Left ventricle myocardium superior (tissue), 1 donor: ENCODE measurements at places on chromosomes 13 and 19. TPM values are rescaled to one million over a fixed set of nuclear protein-coding genes. Genes with fewer than 3 reads are reported as not detected.

DCT gene
- total RNA-seq, result 0.12 TPM

NLRP7 gene
- total RNA-seq, result not detected

NLRP5 gene
- total RNA-seq, result not detected

DPF1 gene
- total RNA-seq, result 0.40 TPM

MRPS31 gene
- 33.7 TPM for total RNA-seq

ATCAY gene
- total RNA-seq, result not detected

KLK12 gene
- not detected for total RNA-seq

NLRP12 gene
- 0.22 TPM for total RNA-seq

DNA sequence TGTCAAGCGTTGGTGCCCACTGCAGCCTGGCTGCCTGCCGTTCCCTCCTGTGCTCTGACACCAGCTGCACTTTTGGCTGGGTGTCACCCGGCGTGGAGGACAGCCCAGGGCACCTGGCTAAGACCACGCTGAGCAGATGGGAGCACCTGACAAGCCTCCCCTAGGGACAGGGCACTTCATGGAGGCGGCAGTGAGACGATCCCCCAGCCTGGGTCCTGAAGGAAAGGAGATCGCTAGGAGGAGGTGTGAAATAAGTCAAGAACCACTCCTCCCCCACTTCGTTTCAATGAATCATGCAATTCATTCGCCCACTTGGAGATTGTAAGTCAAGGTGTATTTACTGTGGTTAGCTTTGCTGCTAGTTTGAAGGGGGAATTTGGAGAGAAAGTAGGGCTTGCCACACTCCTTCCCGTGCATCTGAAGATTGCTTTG lies 38.8 kb downstream of the VSTM2B start:
- DNase-seq, result peak; percentile 38

DNA sequence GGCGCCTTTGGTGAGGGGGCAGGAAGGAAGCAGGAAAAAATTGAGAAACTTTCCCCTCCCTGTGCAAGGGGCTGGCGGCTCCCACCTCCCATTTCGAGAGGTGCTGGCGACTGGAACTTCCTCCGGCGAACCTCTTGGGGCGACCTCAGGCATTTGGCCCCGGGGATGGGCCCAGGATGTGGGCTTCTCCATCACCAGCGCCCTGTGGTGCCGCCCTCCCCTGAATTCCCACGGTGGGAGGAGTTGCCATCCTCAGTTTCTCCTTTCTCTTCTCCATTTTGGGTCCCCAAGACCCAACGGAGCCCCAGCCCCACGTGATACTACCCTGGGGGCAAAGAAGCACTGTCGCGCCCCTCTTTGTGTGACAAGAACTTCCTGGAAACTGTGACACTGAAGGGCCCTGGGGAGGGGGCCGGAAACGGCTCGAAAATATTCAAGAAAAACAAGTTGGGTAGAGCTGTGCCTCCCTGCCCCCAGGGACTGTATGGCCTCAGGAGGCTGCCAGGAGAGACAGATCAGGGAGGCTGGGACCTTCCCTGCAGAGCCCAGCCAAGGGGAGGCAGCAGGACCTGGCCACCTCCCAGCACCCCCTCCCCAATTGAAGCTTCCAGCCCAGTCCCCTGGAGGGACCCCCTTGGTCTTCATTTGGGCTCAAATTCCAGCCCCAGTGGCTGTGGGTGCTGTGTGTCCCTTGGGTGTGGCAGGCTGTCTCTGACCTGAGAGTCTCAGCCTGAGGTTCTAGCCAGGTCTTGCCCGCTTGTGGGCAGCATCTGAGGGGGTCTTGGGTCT lies 16.2 kb upstream of the AP1M2 start:
- peak; percentile 49 for DNase-seq

GRCh38 chr19:39405958-39406655 lies 540 bp upstream of the ZFP36 start:
- DNase-seq, result no peak

DNA sequence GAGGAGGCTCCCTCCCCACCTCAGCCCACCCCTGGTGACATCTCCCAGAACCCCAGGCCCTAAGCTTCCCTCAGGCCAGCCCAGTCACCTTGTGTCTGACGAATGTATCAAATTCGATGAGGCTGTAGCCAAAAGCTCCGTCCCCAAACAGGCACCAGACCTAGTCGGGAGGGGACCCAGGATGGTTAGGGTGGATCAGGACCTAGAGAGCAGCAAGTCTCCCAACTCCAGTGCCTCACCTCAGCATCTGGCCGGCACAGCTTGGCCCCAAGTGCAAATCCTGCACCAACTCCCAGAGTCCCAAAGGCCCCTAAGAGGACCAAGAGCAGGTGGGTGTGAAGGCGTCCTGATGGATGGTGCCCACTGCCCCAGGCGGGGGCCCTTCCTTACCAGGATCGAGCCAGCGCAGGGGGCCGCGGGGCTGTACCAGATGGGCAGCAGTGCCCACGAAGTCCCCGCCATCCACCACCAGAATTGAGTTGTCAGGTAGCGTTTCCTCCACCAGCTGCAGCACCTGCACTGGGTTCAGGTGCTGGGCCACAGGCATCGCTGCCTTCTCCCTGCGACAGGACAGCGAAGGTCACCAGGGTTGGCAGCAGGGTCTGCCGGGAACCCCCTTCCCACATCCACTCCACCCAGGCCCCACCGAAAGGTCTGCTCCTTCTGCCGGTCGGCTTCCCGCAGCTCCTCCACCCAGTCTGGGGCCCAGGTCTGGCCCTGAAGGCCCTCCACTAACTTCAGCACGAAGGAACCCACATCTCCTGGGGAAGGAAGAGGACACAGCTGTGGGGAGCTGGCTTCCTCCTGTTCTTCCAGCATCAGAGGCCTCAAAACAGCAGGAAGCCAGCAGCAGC lies 8.8 kb downstream of the SYDE1 start:
- DNase-seq, result no peak

GRCh38 chr19:35612224-35612558 lies 344 bp upstream of the HAUS5 start:
- no peak for DNase-seq

GRCh38 chr19:4693471-4694121 lies 23.5 kb upstream of the MYDGF start:
- DNase-seq, result no peak

DNA sequence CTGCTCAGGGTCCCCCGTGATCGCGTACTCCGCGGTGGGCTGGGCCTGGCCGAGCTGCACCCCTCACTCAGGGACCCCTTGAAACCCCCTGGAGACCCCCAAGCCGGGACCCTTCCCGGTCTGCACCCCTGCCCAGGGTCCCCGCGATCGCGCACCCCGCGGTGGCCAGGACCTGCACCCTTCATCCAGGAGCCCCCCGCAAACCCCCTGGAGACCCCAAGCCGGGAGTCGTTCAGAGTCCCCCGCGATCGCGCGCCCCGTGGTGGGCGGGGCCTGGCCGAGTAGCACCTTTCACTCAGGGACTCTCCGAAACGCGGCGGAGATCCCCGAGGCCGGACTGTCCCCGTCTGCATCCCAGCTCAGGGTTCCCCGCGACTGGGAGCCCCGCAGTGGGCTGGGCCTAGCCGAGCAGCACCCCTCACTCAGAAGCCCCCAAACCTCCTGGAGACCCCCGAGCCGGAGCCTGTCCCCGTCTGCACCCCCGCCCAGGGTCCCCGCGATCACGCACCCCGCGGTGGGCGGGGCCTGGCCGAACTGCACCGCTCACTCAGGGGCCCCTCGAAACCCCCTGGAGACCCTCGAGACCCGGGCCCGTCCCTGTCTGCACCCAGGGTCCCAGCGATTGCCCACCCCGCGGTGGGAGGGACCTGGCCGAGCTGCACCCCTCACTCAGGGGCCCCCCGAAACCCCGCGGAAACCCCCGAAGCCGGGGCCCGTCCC lies 748 bp downstream of the LMNB2 start:
- DNase-seq, result peak; percentile 56

DNA sequence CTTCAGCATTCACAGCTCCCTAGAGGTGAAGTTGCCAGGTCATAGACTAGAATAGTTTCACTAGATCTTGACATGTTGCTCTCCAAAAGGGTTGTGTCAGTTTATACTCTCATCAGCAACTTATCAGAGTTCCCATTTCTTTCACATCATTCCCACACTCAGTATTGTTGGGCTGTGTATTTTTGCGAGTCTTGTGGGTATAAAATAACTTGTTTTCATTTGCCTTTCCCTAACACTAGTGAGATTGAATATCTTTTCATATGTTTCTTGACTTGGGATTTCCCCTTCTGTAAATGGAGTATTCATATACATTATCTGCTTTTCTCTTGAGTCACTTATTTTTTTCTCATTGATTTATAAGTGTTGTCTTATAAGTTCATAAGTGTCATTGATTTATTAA lies 55.2 kb upstream of the GPR183 start:
- DNase-seq, result no peak

GRCh38 chr13:35512271-35512920 lies 35.9 kb upstream of the MAB21L1 start:
- no peak for DNase-seq

DNA sequence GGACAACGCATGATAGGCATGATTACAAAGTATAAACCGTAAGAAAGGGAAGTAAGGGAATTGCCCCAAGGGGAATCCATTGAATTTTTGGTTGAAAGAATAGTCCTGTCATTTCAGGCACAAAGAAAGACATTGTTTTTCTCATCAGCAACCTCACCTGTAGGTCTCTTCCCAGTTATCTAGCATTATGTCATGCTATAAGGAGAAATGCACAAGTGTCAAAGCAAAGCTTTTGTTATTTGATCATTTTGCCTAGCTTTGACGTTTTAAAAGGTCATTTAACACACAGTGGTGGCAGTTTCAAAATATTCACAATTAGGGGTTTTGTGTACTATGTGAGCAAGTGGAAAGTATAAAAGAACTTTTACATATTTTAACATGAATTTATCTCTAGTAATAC lies 796.2 kb upstream of the MIR17HG start:
- DNase-seq, result no peak

DNA sequence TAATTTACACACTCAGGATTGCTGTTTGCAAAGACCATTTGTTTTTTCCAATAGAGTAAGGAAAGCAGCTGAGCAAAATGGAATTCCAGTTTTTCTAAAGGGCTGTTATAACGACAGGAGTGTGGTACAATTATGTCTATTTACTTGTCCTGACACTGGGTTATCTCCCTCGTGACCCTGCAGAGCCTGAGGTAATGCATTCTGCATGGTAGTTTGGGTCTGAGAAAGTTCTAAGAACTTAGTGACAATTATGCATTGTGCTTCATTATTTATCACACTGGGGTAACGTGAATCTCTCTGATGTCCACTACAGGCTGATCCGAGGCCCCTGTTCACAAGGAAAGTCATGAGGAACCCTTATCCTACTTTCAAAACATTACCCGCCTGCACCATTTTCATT lies 50.7 kb upstream of the EDNRB start:
- no peak for DNase-seq

GRCh38 chr13:39855236-39855635 lies 199.8 kb downstream of the COG6 start:
- no peak for DNase-seq

DNA sequence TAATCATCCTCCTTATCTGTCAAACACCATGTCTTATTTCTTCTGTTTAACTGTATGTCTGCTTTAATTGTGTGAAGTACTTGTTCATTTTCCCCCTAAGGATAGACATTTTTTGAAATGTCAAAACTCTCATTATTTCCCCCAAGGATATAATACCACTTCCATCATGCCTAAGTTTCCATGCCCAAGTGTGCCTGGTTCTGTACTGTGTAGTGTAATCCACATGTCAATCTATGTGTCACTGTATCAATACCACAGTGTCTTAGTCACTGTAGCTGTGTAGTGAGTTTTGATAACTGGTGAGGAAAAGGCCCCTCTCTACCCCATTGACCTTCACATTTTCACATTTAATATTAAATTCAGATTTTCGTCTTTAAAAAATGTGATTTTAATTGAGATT lies 1265.5 kb downstream of the PCDH9 start:
- no peak for DNase-seq

DNA sequence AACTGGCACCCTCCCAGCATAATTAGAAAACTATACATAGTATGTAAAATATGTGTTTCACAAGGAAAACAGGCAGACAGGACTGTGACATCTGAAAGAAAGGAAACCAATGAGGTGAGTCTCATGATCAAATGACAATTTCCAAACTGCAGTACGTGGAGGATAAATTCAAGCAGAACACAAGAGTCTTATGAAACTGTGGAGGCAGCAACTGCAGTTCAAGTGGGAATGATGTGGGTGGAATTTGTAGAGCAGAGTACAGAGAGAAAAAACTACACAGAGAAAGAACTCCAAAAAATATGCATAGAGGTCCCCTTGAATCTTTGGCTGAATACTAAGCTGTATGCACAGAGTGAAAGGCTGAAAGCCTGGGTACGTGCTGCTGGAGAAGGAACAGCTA lies 9.7 kb downstream of the SIGLEC6 start:
- DNase-seq, result no peak

DNA sequence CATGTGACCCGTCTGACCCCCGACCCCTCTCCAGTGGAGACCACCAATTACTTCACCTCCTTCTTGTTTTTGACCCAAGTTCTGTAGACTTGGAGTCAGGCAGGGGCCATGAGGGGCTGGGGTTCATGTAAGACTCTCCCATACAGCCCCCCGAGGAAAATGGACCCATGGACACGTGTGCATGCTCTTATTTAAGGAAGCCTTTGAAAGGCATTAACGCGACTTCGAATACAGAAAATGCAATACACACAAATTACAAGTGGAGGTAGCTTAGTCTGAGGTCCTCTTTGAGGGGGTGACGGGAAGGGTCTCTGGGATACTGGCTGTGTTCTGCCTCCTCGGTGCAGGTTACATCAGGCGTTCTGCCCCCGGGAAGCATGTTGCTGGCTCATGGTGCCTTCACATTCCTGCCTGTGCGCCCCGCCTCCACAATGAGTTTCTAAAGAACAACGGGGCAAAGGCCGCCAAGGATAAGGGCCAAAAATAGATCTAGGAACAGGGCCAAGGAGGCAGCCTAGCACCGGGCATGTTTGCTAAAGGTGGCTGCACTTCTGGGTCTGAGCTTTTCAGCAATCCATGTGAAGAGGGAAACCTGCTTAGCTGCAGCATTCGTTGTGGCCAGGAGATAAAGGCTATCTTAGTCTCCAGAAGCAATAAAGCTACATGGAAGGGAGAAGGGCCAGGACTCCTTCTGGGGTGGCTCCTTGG lies 54.5 kb downstream of the RAB20 start:
- DNase-seq, result peak; percentile 84

DNA sequence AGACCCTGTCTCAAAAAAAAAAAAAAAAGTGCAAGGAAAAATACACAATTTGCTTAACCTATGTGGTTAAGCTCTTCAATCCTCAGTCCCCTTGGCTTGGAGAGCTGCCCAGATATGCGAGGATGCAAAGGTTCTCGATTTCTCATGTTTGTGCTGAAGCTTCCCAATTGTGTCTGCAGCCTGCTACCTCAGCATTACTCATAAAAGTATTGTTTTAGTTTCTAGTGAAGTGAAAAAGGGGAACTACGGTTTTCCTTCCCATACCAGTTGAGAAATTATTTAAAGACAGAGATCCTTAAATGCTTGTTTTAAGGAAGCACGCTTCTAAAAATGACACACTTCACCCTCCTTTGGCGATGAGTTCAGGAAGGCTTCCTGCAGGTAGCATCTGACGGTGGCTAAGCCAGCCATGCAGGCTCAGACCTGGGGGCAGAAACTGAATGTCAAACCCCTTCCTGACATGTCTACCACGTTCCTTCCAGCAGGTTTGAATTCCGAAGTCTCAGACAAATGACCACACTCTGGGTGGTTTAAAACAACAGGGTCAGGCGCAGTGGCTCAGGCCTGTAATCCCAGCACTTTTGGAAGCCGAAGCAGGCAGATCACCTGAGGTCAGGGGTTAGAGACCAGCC lies 47.9 kb downstream of the RUBCNL start:
- DNase-seq, result peak; percentile 35

GRCh38 chr19:53424968-53425597 lies 6.7 kb upstream of the ZNF761 start:
- DNase-seq, result peak; percentile 74
